Dorsolateral prefrontal cortex (tissue), 122 donors: ENCODE measurements at places on chromosomes 12 and 14. TPM values are rescaled to one million over a fixed set of nuclear protein-coding genes. Genes with fewer than 3 reads are reported as not detected.

CD4 gene
- 8.8 TPM for total RNA-seq

RHEBL1 gene
- total RNA-seq, result 3.5 TPM

- peak; percentile 33 for DNase-seq
Measured at GRCh38 chr12:7108003-7108795, 815 bp downstream of the C1RL start.

GRCh38 chr14:64801800-64802199, 77.9 kb downstream of the SPTB start:
- no peak for DNase-seq

PTHLH gene
- total RNA-seq, result 0.74 TPM

DNA sequence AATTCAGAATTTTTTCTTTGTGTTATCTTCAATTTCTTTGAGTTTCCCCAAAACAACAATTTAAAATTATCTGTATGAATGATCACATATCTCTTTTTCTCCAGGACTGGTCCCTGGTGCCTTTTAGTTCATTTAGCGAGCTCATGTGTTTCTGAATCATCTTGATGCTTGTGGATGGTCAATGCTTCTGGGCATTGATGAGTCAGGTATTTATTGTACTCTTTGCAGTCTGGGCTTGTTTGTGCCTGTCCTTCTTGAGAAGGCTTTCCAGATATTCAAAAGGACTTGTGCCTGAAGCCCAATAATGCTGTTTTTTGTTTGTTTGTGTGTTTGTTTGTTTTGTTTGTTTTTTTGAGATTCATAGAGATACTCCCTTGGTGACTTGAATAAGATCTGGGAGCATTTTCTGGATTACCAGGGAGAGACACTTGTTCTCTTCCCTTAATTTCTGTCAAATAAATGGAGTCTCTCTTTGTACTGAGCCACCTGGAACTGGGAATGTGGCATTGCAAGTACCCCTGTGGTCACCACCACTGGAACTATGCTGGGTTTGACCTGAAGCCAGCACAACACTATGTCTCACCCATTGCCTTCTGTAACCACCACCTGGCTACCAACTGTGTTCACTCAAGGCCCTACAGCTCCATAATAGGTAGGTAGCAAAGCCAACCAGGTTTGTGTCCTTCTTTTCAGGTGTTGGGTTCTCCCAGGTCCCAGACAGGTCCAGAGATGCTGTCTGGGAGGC, 56.3 kb downstream of the SLC6A15 start:
- no peak for DNase-seq
